ENCODE measurements at places on chromosomes 1 and 21.

DNA sequence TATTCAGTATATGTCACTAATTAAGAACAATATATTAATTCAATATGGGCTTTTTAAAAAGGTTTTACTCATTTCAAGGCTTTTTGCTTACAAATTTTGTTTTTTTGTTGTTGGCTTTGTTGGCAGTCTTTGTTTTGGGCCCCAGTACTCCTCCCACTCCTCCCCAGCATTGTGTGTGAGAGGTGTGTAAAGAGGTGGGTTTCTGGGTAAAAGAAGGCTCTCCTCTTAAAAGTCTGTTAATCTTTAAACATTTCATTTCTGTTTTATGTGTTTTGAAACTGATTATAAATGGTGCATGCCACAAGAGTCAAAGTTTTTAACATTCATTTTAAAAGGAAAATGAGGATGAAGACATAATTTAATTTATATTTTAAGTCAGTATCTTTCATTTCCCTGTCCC is 79.6 kb downstream of the SASS6 start:
- DNase-seq: no peak

- no peak for DNase-seq
Observed at GRCh38 chr1:15757575-15758342, 836 bp upstream of the FBLIM1 start.

GRCh38 chr1:153231363-153231762 is 14.0 kb downstream of the PRR9 start:
- DNase-seq: no peak

- no peak for DNase-seq
Observed at GRCh38 chr1:193419295-193419694, 232.9 kb upstream of the B3GALT2 start.

- no peak for DNase-seq
Observed at GRCh38 chr1:72704841-72705477, 422.6 kb upstream of the NEGR1 start.

DNA sequence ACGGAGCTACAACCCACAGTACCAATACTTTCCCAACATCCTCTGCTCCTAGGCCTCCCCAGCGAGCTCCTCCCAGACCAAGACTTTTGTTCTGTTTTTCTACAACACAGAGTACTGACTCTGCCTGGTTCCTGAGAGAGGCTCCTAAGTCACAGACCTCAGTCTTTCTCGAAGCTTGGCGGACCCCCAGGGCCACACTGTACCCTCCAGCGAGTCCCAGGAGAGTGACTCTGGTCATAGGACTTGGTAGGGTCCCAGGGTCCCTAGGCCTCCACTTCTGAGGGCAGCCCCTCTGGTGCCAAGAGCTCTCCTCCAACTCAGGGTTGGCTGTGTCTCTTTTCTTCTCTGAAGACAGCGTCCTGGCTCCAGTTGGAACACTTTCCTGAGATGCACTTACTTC is 20.6 kb downstream of the PLA2G5 start:
- no peak for DNase-seq

- no peak for DNase-seq
Observed at GRCh38 chr1:26317612-26318337, at the start of gene CD52. Gene CD52 (plus strand): TSS chr1:26317958. CDS start chr1:26318018, 60 bp downstream.

DNA sequence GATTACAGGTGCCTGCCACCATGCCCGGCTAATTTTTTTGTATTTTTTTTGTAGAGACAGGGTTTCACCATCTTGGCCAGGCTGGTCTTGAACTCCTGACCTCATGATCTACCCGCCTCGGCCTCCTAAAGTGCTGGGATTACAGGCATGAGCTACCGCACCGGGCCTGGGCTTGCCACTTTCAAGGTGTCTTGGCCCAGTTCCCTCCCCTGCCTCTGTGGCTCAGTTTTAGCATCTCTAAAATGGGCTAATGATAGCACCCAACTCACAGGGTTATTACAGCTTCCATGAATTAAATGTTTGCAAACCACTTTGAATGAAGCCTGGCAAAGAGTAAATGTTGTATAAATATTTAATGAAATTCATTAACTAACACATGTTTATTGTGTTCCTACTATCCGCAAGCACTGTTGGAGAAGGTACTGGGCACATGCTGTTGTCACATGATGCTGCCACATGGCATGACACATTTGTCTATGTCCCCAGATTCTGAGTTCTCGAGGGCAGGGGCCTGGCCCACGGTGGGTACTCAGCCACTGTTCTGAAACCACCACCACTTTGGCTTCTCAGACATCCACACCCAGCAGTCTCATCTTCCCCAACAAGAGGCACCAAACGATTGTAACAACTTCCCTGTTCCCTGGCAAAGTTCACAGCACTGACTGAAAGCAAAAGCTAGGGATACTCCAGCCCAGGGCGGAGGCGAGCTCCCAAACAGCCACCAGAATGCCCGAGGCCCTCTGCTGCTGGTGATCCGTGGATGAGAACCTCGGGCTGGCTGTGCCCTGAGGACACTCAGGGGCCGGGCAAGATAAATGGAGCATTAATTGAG is 9.7 kb downstream of the IFFO2 start:
- DNase-seq: no peak

- DNase-seq: no peak
Observed at GRCh38 chr1:26156285-26157038, 2.4 kb upstream of the FAM110D start.

DNA sequence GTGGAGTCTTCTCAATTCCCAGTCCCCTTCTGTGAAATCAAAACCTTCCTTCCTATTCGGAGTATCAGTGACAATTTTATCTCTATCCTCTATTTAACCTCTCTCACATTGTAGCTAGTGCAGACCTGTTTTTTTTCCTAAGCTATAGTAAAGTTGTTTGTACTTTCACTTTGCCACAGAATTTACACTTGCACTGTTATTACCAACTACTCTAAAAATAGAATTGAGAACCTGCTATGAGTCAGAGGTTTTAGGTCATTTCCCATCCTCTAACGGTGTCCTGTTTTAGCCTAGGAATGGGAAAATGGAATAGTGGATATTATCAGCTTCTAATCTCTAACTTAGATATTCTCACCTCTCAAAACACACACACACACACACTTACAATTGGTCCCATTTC is 862.7 kb downstream of the NCAM2 start:
- DNase-seq: no peak

GRCh38 chr1:52590266-52590665 is 11.9 kb upstream of the GPX7 start:
- DNase-seq: no peak

DNA sequence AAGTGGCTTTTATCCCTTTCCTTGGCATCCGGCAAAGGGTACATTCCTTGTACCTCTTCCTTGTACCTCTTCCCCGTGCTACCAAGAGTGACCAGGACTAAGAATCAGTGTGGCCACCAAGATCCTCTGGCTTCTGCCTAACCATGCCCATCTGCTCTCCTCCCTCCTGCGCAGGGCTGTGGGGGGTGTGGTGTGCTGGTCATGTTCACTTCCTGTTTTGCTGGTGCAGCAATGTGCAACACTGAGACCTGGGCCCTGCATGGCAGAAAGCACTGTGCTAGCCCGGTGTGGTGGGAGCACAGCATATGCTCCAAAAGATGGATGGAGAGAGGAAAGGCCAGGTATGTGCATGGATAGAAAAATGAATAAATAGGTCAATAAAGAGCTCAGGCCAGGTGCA is 33.3 kb upstream of the TENT5C start:
- no peak for DNase-seq

- DNase-seq: no peak
Observed at GRCh38 chr1:93102142-93102541, 23.1 kb downstream of the MTF2 start.

DNA sequence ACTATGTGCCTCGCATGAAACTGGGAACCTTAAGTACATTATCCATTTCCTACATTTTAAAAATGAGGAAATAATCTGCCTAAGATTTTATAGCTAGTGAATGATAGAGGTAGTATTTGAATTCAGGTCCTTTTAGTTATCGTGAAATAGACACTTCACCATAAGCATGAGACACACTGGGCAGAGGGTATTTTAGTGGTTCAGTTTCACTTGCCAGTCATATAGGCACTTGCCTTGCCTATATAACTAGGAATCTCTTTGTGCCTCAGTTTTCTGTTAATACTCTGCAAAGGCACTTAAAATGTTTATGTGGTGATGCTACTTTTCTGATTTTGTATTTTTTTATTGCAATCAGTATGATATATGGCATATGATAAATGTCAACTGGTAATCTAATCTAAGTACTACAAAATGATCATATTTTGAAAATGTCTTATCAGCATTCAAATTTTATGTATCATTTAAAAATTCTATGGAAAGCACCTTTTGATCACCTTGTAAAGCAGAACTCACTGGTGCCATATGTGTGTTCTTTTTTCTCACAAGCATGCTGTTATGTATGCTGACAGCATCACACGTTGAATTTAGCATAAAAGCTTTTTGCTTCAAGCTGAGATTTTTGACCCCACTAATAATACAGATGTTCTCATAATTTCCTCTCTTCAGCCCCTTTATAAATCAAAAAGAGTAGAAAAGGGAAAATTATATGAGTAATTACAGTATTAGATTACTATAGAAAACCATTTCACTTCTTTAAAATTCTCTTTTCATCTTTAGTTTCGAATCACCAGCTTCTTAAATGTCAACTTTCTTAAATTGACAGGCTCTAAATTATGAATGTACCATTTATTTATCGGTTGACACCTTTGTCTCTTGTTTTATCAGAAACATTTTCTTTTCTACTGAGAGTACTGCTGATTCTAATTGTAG is 52.6 kb downstream of the RPS6KC1 start:
- DNase-seq: no peak

- no peak for DNase-seq
Observed at GRCh38 chr1:177959811-177960515, 9.9 kb downstream of the SEC16B start.

DNA sequence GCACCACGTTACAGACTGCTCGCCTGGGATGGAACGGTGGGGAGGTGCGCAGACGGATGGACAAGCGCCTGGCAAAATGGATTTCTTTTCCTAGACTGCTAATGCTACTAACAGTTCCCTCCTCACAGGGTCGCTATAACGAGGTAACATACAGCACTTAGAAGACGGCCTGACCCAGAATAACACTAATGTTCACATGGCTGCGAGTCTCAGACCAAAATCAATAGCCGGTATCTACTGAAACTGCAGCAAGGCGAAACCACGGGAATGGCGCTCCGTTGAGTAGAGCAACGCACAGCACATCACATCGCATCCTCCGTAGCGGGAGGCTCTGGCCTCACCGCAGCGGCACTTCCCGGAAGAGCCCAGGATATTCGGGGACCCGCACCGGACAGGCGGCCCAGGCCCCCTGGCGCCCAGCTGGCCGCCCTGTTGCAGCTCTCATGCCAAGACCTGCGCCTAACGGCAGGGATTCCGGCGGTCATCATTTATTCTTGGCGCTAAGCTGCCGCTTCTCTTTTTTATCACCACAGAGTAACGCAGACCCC is 46.6 kb downstream of the VPS26C start:
- no peak for DNase-seq

DNA sequence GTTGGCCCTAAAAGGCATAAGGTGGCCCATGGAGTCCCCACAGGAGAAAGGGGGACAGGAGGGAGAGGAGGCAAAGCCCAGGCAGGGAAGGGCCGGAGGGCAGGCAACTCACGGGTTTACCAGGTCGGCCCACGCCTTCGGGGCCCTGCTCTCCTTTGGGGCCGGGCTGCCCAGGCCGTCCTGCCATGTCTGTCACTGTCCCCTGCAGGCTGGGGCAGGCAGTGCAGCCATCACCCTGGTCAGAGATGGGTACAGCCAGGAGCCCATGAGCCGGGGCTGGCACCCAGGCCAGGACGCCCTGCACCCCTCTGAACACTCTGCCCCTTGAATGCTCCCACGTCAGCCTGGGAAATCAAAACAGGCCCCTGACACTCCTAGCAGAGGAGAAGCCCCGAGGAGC is 19.8 kb downstream of the COL16A1 start:
- no peak for DNase-seq

GRCh38 chr21:33067457-33067856 is 2.5 kb upstream of the OLIG1 start:
- no peak for DNase-seq

DNA sequence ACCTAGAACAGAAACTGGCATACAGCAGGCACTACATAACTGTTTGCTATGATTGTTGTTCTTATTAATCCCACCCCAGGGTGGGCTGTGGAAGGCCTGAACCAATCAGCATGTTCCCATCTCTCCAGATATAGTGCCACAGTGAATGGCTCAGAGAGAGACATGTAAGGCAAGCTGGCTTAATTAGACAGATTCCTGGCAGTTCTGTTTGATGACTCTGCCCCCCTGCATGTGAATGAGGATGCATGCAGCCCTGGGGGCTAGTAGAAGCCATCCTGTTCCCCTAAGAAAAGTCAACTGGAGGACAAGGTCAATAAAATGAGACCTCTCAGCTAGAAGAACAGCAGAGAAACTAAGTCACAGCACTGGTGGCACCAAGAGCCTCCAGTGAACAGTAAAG is 130.3 kb downstream of the GLIS1 start:
- DNase-seq: no peak

GRCh38 chr1:177219554-177220458 is 49.0 kb downstream of the BRINP2 start:
- no peak for DNase-seq

DNA sequence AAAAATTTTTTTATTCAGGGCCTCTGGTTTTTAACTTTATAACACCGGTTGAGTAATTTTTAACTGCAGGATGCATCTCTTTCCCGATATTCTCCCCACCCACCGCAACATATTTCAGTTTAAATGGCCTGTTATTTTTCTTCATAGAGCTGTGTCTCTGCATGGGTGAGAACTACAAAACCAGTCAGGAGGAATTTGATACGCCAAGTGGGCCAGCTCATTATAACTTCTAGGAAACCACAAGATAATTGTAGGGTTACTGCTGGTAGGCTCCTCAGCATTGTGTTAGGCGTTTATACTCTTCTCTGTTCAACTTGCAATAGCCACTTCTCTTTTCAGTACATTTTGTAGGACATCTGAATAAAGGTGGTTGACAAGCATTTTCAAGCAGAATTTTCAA is 169.7 kb downstream of the PBX1 start:
- no peak for DNase-seq

GRCh38 chr1:187054862-187055757 is 226.4 kb downstream of the PLA2G4A start:
- DNase-seq: no peak

- DNase-seq: peak; percentile 15
Observed at GRCh38 chr1:159132271-159132881, 39.0 kb upstream of the CADM3 start.

DNA sequence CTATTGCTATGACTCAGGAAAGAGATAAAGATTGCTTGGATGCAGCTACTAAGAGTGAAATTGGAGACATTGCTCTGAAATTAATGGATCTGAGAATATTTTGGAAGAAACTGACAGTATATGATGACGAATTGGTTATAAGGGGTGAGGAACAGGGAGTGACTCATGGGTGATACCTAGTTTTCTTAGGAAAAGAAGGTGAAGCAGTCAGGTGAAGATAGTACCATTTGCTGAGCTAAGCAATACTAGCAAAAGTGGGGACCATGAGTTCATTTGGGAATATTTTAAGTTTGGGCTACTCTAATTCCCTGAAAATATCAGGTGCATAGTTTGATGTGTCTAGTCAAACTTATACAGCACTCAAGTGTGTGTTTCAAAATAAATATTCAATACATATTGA is 260.1 kb upstream of the NFIA start:
- no peak for DNase-seq

DNA sequence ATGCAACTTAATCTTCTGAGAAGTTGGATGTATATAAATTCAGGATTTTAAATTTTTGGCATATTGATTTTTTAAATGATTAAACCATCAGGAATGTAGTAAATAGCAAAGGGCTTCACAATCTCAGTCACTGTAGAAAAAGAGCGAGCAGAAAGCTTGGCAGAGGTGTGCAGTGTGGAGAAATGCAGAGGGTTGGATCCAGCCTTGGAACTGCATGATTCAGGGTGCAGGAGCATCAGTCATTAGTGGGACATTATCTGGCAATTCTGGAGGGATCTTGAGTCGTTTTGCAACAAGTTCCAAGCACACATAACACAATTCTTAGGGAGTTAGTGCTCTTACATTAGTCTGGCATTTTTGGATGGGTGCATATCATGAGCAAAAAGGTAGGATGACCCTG is 267.9 kb downstream of the PLA2G4A start:
- no peak for DNase-seq
